ENCODE measurements at places on chromosomes 3 and 15.

GRCh38 chr3:42852441-42852840 is 23.2 kb downstream of the CYP8B1 start:
- no peak for DNase-seq

DNA sequence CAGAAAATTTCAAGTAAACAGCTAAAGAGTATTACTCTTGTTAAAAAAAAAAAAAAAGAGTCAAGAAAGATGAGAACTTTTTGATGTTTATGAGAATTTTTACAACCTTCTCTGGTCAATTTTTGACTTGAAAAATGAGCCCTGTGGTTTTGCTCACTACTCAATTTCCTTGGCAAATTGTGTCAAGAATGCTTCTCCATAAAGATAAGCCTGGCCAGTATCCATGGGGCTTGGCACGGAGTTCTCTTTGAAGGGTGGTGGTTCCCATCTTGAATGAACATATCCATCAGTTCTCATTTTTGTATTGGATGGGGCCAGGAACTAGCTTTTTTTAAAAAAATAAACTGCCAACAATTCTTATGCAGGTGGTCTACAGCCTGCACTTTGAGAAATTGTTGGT is 179.9 kb downstream of the RYR3 start:
- DNase-seq, result no peak

- no peak for DNase-seq
Observed at GRCh38 chr3:45056608-45057301, 30.7 kb downstream of the CLEC3B start.

DNA sequence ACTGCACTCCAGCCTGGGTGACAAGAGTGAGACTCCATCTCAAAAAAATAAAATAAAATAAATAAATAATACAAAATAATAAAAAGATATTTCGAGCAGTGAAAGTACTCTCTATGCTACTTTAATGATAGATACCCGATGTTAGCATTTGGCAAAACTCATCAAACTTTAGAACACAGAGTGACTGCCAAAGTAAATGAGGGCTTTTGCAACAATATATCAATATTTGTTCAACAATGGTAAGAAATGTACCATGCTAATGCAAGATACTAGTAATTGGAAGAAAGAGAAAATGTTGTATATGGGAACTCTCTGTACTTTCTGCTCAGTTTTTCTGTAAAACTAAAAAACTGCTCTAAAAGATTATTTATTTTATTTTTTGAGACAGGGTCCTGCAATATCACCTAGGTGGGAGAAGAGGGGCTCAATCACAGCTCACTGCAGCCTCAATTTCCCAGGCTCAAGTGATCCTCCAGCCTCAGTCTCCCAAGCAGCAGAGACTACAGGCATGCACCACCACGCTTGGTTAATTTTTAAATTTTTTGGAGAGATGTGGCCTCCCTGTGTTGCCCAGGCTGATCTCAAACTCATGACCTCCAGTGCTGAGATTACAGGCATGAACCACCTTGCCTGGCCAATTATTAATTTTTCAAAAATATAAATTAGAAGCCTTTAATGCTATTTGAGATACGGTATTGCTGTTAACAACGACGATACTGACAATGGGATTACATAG is 650.5 kb upstream of the NR2F2 start:
- DNase-seq, result no peak

- DNase-seq, result no peak
Observed at GRCh38 chr3:53612508-53612907, 118.1 kb downstream of the CACNA1D start.

GRCh38 chr15:44471885-44472455 is 44.5 kb downstream of the CTDSPL2 start:
- no peak for DNase-seq

DNA sequence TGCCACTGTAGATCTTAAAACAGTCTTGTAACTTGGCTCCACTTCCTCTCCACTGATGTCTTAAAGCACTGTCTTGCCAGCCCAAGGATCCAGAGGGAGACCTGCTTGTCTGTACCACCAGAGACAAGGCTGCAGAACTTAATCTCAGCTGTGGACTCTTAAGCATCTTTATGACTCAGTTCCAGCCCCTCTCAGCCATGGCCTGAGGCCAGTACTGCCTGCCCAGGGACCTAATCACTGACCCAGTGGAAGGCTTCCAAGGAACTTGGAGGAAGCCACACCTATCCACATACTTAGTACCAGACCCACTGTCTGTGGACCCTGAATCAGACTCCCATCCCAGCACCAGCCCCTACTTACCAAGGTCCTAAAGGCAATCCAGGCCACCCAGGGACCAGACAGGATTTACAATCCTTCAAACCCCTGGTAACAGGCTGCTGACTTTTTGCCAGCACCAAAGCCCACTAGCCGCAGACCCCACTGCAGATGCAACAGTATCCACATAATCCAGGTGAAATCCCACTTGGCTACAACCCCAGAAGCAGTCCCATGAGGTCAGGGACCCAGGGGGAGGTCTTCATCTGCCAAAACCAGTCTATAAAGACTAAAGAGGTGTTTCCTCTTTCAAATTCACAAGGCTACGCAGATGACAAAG is 41.9 kb upstream of the PRR20G start:
- no peak for DNase-seq

- DNase-seq, result peak; percentile 83
Observed at GRCh38 chr15:80526556-80527340, 122.6 kb downstream of the ARNT2 start.

- no peak for DNase-seq
Observed at GRCh38 chr3:49901366-49902339, 2.0 kb downstream of the MST1R start.

- no peak for DNase-seq
Observed at GRCh38 chr3:177141471-177141870, 55.8 kb downstream of the TBL1XR1 start.

- DNase-seq, result no peak
Observed at GRCh38 chr15:36661042-36661441, 81.6 kb downstream of the CDIN1 start.

GRCh38 chr3:36738702-36739101 is 25.7 kb downstream of the DCLK3 start:
- DNase-seq, result no peak

DNA sequence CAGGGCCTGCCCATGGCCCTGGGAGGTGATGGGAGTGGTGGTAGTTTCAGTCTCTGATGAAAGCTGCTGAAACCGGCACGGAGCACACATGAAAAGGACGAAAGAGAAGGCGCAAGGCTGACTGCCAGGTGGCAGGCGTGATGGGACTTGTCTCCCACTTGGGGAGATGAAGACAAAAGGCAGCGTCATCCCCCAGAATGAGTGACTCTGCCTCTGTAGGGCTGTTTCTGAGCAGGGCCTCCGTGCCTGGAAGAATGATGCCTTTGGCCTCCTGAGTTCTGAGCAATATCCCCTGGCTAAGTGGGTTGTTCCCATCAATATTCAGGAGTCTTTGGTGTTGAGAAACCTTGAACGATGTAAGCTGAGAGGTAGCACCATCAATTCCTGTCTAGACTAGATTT is 237.8 kb downstream of the OPA1 start:
- no peak for DNase-seq

GRCh38 chr15:74616996-74617395 is 1.4 kb downstream of the CLK3 start:
- DNase-seq, result no peak

DNA sequence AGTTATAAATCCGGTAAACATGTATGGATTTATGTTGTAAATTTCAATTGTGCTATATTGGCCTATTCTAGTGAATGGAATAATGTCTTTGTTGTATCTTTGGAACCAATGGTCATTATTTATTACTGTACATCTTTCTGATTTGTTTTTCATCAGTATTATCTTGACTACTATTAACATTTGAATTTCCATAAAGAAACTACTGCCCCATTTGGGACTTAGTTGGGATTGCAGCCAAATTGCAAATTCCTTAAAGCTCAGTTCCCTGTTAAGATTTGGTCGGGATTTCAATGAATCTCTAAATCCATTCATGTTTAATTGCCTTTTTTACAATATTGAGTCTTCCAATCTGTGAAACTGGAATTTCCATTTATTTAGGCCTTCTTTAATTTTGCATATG is 822.4 kb upstream of the CADM2 start:
- DNase-seq, result no peak

- DNase-seq, result no peak
Observed at GRCh38 chr3:22730701-22731100, 472.4 kb upstream of the UBE2E2 start.

GRCh38 chr3:3281024-3281423 is 101.5 kb upstream of the CRBN start:
- DNase-seq, result no peak

DNA sequence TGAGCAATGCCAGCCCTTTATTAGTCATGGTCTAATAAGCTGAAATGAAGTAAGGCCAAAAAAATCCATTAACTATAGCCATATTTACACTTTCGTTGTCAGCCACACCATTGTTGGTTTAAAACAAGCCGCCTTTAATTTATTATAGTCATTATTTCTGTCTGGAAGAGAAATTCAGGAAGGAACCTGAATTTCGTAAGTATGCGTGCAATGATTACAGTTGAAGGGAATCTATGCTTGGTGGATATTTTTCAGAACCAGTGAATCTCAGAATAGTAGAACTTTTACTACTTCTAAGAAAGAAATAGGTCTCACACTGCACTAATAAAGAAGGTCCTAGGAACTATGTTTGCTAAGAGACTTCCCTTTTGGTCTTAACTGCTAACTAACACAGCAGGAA is 59.1 kb downstream of the FAM43A start:
- no peak for DNase-seq

DNA sequence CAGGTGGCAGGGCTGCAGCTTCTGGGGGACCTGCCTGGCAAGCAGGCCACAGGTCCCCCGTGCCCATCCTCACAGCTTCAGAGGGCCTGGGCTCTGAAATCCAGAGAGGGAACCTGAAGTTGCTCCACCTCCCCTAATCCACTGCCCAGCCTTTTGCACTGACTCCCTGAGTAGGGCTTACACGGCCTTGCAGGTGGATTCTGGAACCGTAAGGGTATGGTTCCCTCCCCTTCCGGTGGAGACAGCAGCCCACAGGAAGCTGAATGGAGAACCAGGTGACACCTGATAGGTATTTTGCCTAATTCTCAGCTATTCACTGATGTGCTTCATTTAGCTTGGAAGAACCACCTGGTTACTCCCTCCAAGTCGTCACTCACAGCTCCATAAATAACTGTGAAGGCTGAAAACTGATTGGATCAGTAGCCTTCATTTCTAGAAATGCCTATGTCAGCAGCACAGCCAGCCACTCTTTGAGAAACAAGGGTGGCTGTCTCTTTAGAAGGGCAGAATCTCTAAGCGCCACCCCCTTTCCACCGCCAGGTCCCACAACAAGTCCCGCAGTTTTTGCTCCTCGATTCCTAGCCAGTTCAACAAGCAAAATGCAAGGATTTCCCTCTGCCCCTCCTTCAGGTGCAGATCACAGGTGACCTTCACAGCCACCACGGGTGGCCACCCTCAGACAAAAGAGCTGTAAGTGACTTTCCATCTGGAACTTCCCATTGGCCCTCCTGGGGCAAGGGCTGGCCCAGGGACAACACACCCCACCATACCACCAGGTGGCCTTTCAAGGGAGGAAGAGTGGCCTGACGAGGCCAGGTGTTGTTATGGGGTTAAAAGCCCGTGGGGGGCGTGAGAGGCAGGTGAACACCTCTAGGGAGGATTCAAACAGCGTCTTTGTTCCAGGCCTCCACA is 112.9 kb downstream of the SEC22A start:
- no peak for DNase-seq

DNA sequence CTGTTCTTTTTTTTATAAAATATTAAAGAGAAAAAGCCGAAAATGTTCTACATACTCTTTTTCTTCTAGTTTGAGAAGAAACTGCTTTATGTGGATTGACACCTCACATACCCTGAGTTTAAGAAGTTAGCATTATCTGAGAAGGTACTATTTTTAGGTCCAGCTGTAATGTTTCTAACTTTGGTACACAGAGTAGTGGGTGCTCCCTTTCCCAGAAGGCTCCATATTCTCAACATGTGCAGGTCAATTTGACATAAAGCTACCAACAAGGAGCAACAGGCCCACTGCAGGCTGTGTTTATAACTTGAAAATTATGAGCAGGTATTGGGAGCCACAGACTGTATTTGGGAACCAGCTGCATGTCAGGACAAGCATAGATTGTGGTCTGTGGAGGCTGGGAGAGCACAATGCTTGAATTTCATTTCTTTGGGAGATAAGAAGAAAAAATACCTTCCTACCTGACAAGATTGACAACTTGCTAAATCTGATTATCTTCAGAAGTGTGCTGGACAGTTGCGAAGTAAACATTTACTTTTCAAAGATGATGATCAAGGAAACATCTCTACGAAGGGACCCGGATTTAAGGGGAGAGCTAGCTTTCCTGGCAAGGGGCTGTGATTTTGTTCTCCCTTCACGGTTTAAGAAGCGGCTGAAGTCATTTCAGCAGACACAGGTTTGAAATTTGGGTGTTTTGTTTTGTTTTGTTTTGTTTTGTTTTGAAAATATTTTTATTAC is 57.2 kb downstream of the PPP2R3A start:
- no peak for DNase-seq

DNA sequence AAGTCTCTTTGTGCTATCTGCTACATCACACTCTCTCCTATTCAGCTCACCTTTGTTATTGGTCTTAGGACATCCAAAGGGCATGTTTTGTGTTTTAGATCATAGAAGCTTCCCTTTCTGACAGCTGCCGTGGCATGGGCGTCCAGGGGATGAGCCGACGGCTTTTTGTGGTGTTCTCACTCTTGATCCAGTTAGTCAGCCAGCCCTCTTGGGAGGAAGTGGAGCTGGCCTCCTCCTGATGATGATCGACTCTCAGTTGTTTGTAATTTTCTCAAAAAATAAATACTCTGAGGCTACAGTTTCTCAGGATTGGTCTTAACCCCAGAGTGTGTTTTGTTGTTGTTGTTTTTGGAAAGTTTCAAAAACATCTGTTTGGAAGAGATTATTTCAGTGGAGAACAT is 34.4 kb downstream of the BOC start:
- DNase-seq, result no peak

- no peak for DNase-seq
Observed at GRCh38 chr15:100768501-100768931, 111.1 kb upstream of the ALDH1A3 start.

DNA sequence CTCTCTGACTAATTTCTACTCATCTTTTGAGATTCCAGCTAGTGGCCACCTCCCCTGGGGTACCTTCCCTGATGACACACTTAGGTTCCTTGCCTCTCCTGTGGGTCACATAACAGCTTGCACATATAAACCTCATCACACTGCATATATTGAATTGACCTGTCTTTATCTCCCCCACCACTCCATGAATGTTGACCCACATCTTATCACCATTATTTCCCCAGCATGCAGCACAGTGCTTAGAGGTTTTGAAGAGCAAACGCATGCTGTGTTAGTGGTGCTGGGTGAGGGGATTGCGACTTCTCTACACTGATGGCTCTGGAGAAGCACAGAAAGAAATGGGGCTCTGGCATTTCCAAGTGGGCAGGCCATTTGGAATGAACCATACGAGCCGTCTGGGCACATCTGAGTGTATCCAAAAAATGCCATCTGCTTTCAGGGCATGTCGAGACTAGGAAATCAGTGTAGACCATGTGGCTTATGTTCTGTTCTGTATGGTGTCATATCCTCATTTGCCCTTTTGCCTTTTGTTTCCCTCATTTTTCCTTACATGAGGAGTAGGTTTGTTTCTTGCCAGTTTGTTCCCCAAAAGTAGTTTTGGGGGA is 333.2 kb upstream of the TRIM42 start:
- DNase-seq, result no peak

GRCh38 chr3:52742418-52743041 is 28.2 kb downstream of the NEK4 start:
- DNase-seq, result no peak

- DNase-seq, result peak; percentile 3
Observed at GRCh38 chr3:54527953-54528352, 399.9 kb downstream of the LRTM1 start.
